ENCODE measurements at places on chromosomes 7 and 10.

DNA sequence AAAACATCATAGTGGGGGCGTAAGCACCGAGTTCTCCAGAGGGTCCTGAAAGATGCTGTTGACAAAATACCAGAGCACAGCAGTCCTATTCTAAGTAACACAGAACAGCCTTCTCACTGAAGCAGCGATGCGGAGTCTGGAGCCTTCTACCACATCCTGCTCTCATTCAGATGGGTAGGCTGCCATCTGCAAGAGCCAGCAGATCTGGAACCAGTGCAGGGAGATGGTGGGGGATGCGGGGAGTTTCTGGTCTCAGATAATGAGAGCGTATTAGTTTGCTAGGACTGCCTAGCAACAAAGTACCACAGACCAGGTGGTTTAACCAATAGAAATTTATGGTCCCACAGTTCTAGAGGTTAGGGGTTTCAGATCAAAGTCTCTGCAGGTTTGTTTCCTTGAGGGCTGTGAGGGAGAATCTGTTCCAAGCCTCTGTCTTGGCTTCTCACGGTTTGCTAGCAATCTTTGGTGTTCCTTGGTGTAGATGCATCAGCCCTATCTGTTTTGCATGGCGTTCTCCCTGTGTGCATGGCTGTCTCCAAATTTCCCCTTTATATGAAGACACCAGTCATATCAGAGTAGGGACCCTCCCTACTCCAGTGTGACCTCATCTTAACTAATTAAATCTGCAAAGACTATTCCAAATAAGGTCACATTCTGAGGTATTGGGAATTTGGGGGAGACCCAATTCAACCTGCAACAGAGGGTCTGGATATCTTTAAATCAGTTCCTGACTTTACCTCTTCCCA, 52.0 kb upstream of the STEAP1B start:
- DNase-seq, result no peak

GRCh38 chr7:64174941-64175340, 32.1 kb upstream of the ZNF735 start:
- no peak for DNase-seq

GRCh38 chr10:117934477-117934876, 112.3 kb downstream of the RAB11FIP2 start:
- no peak for DNase-seq

GRCh38 chr7:65265933-65266519, 107.6 kb upstream of the ZNF92 start:
- no peak for DNase-seq

DNA sequence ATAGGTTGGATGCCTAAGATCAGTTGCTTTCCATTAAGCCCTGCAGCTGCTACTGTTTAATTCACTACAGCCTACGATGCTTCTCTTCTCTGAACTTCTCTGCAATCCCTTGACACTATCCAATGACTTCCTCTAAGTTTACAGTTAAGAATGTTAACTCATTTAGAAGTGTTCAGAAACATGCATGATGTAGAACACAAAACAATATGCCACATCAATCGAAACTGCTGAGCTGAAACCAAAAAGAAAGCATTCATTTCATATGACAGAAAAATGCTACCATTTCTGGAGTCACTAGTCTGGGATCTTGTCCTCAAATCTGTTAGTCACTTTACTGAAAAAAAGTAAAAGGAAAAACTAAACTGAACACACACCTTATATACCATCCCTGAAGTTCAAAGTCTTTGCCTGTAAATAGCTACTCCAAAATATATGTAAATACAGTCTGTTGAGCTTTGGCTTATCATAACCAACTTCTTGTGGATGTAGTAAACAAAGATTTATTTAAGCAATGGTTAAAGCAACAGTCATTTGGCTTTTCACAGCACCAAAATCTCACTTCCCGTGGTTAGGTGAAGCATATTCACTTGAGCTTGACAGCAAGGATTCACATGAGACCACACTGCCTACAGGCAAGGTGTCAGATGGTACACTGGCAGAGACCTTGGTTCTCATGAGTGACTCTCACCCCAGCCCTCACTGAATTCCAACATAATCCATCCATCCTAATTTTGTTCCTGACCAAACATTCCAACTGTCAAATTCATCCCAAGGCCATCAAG, 187.0 kb downstream of the PPP1R17 start:
- no peak for DNase-seq

GRCh38 chr7:21428659-21428941, 717 bp downstream of the SP4 start:
- no peak for DNase-seq

GRCh38 chr10:91796331-91797047, 1.7 kb upstream of the TNKS2 start:
- no peak for DNase-seq

DNA sequence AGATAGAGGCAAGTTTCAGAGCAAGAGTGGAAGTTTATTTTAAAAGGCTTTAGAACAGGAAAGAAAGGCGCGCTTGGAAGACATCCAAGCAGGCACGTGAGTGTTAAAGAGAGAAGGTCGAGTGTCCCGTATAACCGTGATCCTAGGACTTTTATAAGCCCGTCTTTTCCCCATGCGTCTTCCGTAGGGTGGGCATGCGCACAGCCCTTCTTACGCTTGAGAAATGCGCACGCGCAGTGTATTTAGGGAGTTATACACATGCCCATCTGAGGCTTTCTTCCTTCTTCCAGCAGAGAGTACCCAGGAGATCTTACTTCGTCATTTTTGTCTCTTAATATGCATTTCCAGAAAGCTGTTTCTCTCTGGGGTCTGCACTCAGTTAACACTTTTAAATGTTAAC, 52.4 kb downstream of the CALD1 start:
- peak; percentile 51 for DNase-seq

DNA sequence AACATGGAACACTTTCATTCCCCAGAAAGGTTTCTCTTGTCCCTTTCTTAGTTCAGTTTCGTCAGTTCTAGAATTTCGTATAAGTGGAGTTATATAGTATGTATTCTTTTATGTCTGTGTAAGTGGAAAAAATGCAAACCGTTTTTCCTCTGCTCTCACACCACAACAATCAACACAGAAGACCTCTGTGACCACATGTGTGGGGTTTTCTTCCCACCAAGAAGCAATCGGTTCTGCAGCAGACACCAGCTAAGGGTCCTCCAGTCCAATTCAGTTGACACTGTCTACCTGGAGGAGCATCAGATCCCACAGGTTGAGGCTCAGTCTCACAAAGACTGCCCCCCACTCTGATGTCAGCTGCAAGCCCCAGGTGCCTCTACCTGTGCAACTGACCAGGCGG, 6.2 kb downstream of the CDC123 start:
- DNase-seq, result no peak

DNA sequence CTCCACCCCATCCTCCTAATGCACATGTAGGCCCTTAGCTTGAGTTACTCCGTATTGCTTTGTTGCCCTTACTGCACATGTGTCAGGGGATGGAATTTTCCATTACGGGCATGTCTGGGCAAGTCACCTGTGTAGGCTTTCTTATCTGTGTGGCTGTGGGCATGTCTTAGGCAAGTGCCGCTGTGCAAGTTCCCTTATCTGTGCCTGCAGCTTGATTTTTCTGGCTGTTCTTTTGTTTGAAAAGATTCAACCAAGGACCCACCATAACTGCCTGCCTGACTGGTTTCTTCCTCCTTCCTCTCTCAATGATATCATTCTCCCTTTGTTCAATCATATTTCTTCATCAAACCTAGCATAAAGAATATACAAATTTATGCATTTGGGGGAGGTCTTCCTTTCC, 88.5 kb downstream of the AKR1D1 start:
- no peak for DNase-seq

DNA sequence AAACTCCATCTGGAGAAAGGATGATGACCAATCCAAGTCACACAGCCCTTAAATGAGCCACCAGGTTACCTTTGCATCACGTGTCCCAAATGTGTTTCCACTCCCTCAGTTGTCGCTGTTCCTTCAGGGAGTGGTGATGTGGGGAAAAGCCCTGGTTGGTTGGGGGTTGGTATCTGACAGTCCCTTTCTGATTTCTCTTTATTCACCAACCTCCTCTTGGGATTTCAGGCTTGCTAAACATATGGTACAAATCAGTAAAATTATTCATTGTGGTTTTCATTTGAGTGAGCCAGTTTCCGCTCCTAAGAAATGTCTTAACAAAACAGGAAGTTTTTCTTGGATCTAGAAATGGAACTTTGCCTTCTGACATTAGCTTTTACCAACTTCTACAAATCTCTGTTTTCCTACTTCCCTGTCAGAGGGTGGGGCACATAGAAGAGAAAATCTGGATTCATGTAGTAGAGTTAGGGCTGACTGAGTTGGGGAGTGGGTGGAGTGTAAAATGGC, 40.0 kb upstream of the KMT2E start:
- DNase-seq, result no peak

DNA sequence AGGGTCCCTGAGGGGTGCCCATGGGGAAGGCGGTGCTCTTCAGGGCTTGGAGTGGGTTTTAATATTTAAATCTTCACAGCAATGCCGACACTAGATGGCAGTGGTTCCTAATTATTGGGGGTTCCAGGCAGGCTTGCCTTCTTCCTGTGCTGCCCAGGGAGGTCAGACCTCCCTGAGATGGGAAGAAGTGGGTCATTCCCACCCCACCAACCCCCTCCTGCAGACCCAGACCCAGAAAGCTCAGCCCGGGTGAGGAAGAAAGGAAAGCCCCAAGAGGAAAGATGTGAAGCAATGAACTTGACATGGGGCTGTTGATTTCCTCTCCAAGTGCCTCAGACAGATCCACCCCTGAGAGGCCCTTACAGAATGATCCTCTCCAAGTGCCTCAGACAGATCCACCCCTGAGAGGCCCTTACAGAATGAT, 85.1 kb upstream of the LANCL2 start:
- DNase-seq, result peak; percentile 58

GRCh38 chr7:135910393-135911036, 66.6 kb downstream of the MTPN start:
- no peak for DNase-seq

DNA sequence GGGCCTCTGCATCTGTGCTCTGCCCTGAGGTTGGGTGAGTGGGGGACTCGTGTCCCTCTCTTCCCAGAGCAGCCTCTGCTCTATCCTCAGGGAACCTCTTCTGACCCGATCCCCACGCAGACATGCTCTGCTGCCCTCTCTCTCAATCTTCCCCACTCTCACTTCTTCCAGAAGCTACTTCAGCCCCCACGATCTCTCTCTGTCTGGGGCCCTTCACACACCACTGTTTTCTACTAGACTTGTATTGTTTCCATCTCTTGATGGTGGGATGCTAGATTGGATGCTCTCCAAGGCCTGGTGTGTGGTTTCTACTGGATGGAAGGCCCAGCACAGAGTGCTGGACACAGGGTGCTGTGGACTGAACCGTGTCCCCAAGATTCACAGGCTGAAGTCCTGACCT, 10.0 kb downstream of the MGMT start:
- no peak for DNase-seq

DNA sequence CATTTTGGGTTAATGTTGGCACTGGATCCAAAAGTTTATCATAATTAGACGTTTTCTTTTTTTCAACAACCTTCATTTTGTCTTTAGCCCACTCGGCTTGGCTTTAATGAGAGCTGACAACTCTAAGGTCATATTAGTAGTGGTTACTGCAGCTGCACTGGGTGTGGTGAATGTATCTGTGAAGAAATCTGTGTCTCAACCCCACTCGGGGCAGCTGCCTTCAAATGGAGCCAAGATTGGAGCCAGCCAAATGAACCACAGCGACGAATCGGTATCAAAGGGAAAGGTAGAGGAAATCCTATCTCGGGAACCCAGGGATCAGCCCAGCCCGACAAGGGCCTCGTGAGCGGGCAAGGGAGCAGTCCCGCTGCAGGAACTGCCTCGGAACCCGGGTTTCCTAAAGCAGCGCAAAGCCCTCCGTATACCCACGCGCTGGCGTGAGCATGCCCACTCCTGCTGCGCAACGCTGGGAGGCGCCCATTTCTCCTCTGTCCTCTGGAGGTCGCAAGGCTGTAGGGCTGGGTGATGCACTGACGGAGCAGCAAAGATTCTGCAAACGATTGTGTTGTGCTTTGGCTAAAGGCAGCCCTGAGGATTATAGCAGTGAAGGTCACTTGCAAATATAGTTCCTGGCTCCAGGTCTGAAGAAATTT, 98.7 kb upstream of the MBL2 start:
- no peak for DNase-seq
